ENCODE measurements at places on chromosomes 4 and X. TPM values are rescaled to one million over a fixed set of nuclear protein-coding genes. Genes with fewer than 3 reads are reported as not detected.

ADGRG2 gene
- total RNA-seq, result 1.7 TPM

IL2 gene
- not detected for total RNA-seq

DNA sequence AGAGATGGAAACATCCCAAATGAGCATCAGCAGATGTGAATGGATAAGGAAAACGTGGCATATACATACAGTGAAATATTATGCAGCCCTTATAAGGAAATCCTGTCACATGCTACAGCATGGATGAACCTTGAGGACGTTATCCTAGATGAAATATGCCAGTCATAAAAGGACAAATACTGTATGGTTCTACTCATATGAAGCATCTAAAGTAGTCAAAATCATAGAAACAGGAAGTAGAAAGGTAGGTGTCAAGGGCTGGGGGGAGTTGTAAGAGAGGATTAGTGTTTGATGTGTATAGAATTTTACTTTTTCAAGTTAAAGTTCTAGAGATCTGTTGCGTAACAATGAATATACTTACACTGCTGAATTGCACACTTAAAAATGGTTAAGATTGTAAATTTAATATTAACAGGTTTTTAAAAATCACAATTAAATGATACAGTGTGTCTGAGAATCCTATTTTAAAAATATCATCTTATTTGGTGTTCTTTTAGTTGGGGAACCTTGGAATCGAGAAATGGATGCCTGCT lies 58.5 kb downstream of the KDM6A start:
- no peak for DNase-seq

DKC1 gene
- total RNA-seq, result 25.2 TPM

- no peak for DNase-seq
Measured at GRCh38 chr4:101037938-101038413, 309.4 kb downstream of the PPP3CA start.

MCUB gene
- total RNA-seq, result 25.6 TPM

DNA sequence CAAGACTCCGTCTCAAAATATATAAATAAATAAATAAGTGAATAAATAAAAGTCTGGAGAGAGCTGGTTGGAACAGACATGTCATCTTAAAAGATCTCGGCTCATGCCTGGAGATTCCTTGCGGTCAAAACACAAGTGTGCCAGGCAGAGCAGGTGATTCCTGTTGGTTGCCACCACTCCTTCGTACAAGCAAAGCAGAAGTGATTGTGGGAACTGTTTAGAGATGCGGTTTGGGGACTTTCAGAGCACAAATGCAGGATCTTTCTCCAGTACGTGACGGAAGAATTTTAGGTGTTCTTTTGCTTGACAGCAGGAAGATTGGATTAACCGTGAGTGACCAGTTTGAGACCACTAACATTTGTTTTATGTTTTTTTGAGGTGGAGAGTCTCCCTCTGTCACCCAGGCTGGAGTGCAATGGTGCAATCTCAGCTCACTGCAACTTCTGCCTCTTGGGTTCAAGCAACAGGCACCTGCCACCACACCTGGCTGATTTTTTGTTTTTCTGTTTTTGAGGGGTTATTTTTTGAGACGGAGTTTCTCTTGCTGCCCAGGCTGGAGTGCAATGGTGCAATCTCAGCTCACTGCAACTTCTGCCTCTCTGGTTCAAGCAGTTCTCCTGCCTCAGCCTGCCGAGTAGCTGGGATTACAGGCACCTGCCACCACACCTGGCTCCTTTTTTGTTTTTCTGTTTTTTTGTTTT lies 2.8 kb upstream of the CRLF2 start:
- DNase-seq, result peak; percentile 12

TEX13C gene
- not detected for total RNA-seq

UBE2K gene
- 56.8 TPM for total RNA-seq

DNA sequence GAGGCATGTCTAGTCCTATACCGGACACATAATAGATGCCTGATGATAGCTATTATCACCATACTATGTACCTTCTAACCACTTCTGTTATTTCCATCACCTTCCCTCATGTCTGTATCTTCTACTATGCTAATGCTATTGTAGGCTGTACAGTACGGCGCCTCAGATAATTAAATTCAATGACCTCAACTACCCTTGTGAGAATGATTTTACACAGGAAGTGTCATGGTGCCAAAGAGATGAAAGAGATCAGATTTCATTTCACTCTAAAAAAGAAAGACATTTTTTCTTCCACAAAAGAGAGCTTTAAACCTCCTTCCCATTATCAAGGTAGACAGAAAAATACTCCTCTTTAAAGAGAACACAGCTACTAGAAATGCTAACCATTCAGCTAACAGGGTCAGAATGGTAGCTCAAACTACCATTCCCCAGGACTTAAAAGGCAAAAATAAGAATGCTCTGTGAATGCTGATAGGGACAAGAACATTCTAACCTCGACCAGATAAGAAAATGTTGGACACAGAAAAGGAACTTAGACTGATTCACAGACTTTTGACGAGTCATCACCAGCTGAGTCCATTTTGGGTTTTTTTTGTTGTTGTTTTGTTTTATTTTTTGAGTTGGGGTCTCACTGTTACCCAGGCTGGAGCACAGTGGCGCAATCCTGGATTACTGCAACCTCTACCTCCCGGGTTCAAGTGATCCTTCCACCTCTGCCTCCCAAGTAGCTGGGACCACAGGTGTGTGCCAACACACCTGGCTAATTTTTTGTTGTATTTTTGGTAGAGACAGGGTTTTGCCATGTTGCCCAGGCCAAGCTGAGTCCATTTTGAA lies 99.2 kb upstream of the RAPGEF2 start:
- no peak for DNase-seq

- DNase-seq, result no peak
Measured at GRCh38 chr4:170122252-170122651, 32.5 kb upstream of the AADAT start.

DNA sequence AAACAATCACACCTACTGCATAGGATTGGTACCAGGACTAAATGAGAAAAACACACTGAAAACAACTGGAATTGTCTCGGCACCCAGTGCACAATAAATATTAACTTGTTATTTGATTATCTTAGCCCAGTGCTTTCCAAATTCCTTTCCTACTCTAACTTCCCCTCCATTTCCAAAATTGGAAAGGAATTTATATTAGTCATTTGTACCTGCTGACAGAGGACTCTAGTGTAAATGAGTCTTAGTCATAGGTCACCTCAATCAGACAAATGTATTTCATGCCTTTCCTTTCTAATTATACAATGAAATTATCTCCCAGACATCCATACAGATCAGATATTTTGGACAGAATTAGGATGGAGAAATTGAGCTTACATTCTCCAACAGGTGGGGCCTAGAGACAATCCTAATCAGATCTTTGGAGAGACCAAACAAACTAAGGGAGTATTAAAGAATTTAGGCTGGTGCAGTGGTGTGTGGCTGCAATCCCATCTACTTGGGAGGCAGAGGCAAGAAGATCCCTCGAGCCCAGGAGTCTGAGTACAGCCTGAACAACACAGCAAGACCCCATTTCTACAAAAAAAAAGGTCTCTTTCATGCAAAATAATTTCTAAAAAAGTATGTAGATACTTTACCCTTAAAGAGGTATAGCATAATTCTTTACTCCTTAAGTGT lies 10.1 kb downstream of the SH3D19 start:
- DNase-seq, result no peak

- DNase-seq, result no peak
Measured at GRCh38 chr4:106809076-106809475, 227.0 kb downstream of the DKK2 start.

- no peak for DNase-seq
Measured at GRCh38 chr4:74962584-74962983, 29.7 kb downstream of the PARM1 start.

ITGB1BP2 gene
- 22.3 TPM for total RNA-seq

CETN2 gene
- total RNA-seq, result 22.1 TPM

DNA sequence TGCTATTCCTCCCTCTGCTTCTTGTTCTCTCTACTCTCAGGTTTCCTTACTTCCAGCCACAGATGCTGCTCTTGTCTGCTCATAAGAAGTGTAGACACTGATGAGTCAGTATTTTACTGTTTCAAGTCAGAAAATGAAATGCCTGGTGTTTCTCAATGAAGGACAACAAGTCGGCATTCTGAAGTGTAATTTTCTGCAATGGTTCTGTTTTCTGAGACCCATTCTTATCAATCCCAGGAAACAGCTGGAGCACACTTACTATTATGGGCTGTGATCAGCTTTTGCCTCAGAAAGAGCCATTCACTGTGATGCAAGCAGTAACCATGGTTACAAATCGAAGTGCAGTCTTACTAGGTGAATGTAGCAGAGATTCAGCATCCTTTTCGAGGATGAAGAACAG lies 42.0 kb downstream of the SLC4A4 start:
- DNase-seq, result no peak

F8A2 gene
- total RNA-seq, result not detected

DNA sequence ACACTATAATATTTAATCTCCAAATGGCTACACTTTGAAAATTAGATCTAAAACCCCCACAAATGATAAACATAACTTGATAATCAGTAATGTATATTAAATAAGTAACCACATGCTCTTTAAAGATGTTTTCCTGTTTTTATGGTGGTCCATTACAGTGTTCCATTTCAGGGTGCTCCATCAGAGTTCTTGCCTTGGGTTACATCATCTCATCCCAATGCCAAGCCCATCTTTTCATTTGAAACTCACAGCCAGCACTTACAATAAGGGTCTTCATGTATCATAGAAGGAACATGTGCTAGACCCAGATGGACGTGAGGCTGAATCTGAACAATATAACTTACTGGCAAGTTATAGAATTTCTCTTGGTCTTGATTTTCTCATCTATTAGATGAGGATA lies 10.5 kb upstream of the PAQR3 start:
- no peak for DNase-seq

TMPRSS11F gene
- total RNA-seq, result not detected

- no peak for DNase-seq
Measured at GRCh38 chrX:4830880-4831557, 1117.6 kb upstream of the PRKX start.

GRCh38 chrX:20139966-20140365 lies 1.7 kb downstream of the EIF1AX start:
- no peak for DNase-seq

DNA sequence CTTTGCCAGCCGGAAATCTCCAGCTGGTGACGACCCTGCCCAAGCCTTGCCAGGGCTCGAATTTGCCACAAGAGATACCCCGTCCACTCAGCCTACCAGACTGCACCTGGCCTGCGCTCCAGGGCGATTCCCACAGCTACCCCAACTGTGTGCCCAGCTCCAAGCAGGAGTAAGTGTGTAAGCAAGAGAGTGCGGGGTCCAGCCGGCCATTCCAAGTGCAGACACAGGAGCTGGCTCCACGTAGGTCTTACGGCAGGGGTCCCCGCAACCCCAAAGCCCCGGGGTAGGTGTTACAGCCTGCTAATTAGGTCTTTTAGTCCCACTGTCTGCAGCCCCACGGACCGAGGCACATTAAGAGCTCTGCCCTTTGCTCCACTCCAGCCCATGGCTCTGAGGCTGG lies 1305.2 kb downstream of the ARAP2 start:
- DNase-seq, result no peak

GRCh38 chrX:80667967-80668366 lies 141.7 kb downstream of the BRWD3 start:
- DNase-seq, result no peak

- DNase-seq, result peak; percentile 64
Measured at GRCh38 chr4:7652451-7652881, 217.7 kb upstream of the PSAPL1 start.

DNA sequence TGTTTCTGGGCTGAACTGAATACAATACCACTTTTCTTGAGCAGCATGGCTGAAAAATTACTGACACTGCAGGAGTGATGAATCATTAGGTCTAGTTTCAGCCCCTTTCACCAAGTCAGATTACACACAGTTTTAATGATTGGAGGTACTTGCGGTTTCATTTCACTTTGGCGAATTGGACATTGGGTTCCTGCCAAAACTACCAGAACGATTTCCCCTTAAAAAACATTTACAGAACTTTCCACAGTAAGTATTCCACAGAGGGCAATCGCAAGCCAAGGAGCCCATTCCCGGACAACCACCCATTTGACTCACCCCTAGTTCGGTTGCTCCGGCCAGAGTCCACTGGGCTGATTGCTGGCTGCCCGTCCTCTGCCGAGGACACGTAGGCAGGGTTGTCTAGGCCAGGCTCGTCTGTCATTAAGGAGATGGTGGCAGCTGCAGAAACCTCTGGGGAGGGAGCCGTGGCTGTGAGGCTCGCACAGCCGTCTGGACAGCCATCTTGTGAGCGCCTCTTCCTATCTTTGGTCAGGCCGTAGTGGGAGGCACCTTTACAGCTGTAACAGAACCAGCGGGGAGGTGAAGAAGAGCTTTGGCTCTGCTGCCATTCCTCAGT lies 83.5 kb downstream of the LNX1 start:
- peak; percentile 93 for DNase-seq

GRCh38 chr4:32191961-32192360 lies 1471.8 kb downstream of the PCDH7 start:
- no peak for DNase-seq

TMEM131L gene
- 22.5 TPM for total RNA-seq

- DNase-seq, result no peak
Measured at GRCh38 chr4:113031212-113031611, 18.2 kb upstream of the ANK2 start.

RASSF6 gene
- total RNA-seq, result not detected

F11 gene
- 0.26 TPM for total RNA-seq

USP51 gene
- 1.4 TPM for total RNA-seq

- no peak for DNase-seq
Measured at GRCh38 chr4:188130355-188130754, 8.9 kb upstream of the TRIML1 start.

SH3RF1 gene
- 31.8 TPM for total RNA-seq

DNA sequence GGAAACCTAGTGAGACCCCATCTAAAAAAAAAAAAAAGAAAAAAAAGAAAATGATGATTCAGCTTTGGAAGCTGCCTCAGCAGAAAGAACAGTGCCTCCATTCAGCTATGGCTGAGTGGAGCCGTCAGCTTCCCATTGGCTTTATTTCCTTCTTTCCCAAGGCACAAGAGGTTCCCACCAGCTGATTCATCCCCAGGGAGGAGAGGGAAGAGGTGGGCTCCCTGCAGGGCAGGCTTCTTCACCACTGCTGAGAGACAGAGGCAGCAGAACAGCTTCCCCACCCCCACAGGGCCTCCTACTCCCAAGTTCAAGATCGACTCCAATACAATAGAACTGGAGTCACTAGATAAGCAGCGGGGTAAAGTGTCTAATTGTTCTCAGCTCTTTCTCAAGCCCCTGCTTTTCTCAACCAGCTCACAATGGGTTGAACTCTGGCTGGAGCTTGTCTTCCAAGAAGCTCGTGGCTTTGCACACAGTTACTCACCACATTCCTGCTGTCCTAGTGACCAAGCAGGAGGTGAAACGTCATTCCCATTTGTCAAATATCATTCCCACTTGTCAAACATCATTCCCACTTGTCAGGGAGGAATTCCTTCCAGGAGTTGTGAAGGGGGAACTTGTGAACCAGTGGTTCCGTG lies 47.8 kb downstream of the FHDC1 start:
- no peak for DNase-seq
